Activated CD4-positive, alpha-beta T cell treated with anti-CD3 and anti-CD28 coated beads, Interleukin-2, amount 10 ng/mL, durations not matched to agents 24 days and 14 days (primary cell): ENCODE measurements at places on chromosomes 6 and 20. TPM values are rescaled to one million over a fixed set of nuclear protein-coding genes. Genes with fewer than 3 reads are reported as not detected.

FOXC1 gene
- 0.07 TPM in 2 replicates for total RNA-seq

DNA sequence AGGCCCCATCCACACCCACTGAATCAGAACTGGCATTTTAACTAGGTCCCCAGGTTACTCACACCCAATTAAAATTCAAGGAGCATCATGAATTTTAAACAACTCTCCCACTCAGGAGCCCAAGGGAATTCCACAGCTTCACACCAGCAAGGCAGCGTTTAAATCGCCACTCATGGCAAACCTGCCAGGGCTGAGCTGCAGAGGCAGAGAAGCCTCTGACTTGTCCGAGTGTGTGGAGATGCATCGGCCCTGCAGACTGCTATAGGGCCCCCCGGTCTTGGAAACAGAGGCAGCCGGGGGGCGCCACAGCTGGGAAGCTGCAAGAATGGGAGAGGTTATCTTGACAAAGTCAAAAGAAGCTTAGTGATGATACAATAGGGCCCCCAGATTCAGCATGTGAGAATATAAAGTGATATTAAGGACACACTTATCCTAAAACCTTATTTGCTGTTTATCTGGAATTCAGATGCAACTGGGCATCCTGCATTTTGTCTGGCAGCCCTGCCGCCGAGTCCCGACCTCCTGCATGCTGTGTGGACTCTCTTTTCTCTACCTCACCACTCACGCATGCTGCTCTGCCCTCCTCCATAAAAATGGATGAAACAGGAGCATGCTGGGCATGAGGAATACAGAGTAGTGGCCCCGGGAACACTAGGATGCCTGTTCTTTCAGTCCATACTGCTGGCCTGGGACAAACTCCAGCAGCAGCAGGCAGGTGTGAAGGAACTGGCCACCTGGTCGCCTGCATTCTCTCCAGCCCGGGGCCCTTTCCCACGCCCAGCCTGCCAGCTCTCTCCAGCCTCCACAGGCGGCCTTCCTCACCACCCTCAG lies 126.1 kb downstream of the PXDC1 start:
- H3K36me3 ChIP-seq, result no peaks in the 10 kb centered on the region
- H3K4me1 ChIP-seq, result no peaks in the 10 kb centered on the region
- no peak overlapping the region for H3K4me3 ChIP-seq
- no peak overlapping the region for H3K27ac ChIP-seq
- peaks cover 29% of the 10 kb centered on the region for H3K27me3 ChIP-seq
- DNase-seq, result no peak

LHFPL5 gene
- not detected in 2 replicates for total RNA-seq

DNA sequence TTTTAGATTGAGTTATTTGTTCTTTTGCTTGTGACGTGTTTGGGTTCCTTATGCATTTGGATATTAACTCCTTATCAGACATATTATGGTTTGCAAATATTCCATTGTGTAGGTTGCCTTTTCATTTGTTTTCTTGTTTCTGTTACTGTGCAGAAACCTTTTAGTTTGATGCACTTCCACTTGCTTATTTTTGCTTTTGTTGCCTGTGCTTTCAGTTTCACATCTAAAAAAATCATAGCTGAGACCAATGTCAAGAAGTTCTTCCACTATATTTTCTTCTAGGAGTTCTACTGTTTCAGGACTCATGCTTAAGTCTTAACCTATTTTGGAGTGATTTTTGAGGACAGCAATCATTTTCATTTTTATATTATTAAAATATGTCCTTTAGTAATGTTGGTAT lies 113.5 kb downstream of the EPM2A start:
- H3K4me3 ChIP-seq, result no peak overlapping the region
- no peak overlapping the region for H3K27ac ChIP-seq
- DNase-seq, result no peak

BEND6 gene
- not detected in 2 replicates for total RNA-seq

- no peak overlapping the region for H3K27ac ChIP-seq
- no peak for DNase-seq
- H3K4me3 ChIP-seq, result no peak overlapping the region
Observed at GRCh38 chr6:100886076-100886475, 4.9 kb upstream of the ASCC3 start.

CCND3 gene
- total RNA-seq, result 483 and 491 TPM in 2 replicates

GRCh38 chr6:52736145-52736544 lies 27.1 kb downstream of the GSTA2 start:
- no peaks in the 10 kb centered on the region for H3K4me1 ChIP-seq
- no peak overlapping the region for H3K4me3 ChIP-seq
- H3K36me3 ChIP-seq, result no peaks in the 10 kb centered on the region
- no peak for DNase-seq

- peaks cover 59% of the 10 kb centered on the region for H3K36me3 ChIP-seq
- H3K4me3 ChIP-seq, result no peak overlapping the region
- H3K27me3 ChIP-seq, result no peaks in the 10 kb centered on the region
- no peak for DNase-seq
- H3K27ac ChIP-seq, result peak overlapping the region; percentile 46
Observed at GRCh38 chr6:111727041-111727440, 121.4 kb upstream of the TRAF3IP2 start.

- H3K27ac ChIP-seq, result no peak overlapping the region
- DNase-seq, result no peak
- H3K4me1 ChIP-seq, result peaks cover 8% of the 10 kb centered on the region
- no peaks in the 10 kb centered on the region for H3K36me3 ChIP-seq
- H3K4me3 ChIP-seq, result no peak overlapping the region
Observed at GRCh38 chr20:48932375-48932941, 10.9 kb downstream of the ARFGEF2 start.

- peaks cover 32% of the 10 kb centered on the region for H3K27me3 ChIP-seq
- no peak overlapping the region for H3K27ac ChIP-seq
- DNase-seq, result no peak
- H3K4me1 ChIP-seq, result no peaks in the 10 kb centered on the region
- no peaks in the 10 kb centered on the region for H3K36me3 ChIP-seq
Observed at GRCh38 chr20:63232235-63233060, 3.3 kb upstream of the BIRC7 start.

DNA sequence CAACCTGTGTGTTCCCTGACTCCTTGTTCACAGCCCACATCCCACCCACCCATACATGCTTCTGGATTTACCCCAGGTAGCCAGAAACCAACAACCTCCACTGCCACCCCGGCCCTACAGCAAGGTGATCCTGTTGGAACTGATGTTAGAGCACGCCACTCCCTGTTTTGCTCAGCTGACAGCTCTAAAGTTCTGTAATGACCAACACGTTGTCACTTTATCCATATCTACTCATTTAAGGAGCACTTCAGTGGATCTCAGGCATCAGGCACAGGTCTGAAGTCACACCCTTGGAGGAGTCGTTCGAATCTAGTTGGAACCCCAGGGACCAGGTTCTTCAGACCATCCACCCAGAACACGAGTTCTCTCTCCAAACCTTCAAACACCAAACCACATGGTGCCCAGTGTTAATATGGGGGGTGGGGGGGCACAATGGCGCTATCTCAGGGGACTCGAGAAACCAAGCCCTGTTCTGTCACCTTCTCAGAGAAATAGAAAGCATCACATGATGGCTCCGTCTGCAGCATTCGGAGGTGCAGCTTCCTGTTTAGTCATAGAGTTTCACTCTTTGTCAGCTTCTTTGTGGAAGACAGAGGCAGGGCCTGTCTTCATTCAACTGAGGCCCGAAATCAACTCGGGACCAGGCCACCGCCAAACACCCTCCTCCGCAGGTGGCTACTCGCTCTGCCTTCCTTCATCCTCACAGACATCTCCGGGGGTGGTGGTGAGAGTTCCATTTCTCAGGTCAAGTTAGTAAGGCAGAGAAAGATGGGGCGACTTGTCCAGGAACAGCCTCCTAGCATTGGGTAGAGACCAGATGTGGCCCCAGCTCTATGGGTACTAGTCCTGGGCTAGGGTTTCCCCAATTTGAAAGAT lies 142.2 kb downstream of the NFATC2 start:
- DNase-seq, result peak; percentile 93
- H3K4me1 ChIP-seq, result peaks cover 75% of the 10 kb centered on the region
- peak overlapping the region; percentile 97 for H3K27ac ChIP-seq

LRRC73 gene
- 0.14 and 0.51 TPM in 2 replicates for total RNA-seq

GRCh38 chr20:23149623-23150279 lies 63.6 kb upstream of the CD93 start:
- peaks cover 6% of the 10 kb centered on the region for H3K27me3 ChIP-seq
- no peak overlapping the region for H3K4me3 ChIP-seq
- H3K4me1 ChIP-seq, result peaks cover 53% of the 10 kb centered on the region

LCA5 gene
- 0.05 and 0.07 TPM in 2 replicates for total RNA-seq

DNA sequence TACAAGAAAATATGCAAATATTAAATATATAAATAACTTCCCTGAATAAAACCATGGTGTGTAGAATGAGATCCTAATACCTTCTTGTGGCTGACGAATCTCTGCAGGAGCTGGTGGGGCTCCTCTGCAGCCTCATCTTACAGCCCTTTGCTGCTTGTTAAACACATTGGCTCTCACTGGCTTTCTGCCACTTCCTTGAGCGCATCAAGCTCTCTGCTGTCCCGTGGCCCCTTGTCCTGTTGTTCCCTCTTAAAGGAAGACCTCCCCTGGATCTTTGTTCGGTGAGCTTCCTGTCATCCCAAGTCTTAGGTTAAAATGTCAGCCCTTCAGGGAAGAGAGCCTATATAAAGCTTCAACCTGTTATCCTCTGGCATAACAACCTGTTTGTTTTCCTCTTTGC lies 519.6 kb downstream of the DOK5 start:
- H3K4me1 ChIP-seq, result no peaks in the 10 kb centered on the region
- H3K27me3 ChIP-seq, result no peaks in the 10 kb centered on the region
- no peak overlapping the region for H3K27ac ChIP-seq
- H3K36me3 ChIP-seq, result no peaks in the 10 kb centered on the region

DNA sequence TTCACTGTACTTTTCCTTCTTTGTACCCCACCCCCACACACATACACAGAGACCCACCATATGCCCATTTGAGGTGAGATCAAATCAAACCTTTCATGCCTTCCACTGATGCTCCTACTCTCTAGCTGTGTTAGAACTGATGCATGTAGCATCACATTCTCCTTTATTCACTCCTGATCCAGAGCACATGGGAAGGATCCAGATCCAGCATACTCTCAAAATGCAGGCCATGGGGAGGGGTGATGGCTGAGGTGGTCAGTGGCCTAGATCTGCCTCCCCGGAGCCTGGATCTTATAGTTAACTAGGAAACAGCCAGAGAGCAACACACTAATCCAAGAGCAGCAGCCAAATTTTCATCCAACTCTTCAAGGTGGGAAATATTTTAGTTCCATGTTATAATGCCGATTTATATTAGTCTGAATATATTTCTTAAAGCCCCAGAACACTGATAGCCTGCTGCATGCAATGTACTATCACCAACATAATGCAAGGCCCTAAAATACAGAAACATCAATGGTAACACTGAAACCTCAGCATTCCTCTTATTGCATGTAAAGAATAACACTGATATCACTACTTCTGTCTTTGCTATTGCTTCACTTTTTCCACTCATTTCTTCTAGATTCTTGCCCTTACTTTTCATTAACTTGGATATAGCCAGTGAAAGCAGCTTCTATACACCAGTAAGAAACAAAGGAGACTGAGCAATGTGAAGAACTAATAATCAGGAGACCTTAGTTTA lies 126.8 kb upstream of the BEND6 start:
- DNase-seq, result no peak
- peaks cover 11% of the 10 kb centered on the region for H3K27me3 ChIP-seq
- no peaks in the 10 kb centered on the region for H3K4me1 ChIP-seq
- H3K27ac ChIP-seq, result no peak overlapping the region
- no peaks in the 10 kb centered on the region for H3K36me3 ChIP-seq
